Right cardiac atrium (tissue), 5 donors: ENCODE measurements at places on chromosomes 11 and 22. TPM values are rescaled to one million over a fixed set of nuclear protein-coding genes. Genes with fewer than 3 reads are reported as not detected.

A4GALT gene
- 74.3 TPM for total RNA-seq

FOXRED2 gene
- 4.7 TPM for total RNA-seq

TRIM34 gene
- total RNA-seq = 3.5 TPM

OR52A1 gene
- not detected for total RNA-seq

APOA4 gene
- not detected for total RNA-seq
